NCI-H187 (cell line): ENCODE measurements at places on chromosomes 2 and 18.

GRCh38 chr18:65754121-65754520 is 3.3 kb downstream of the CDH7 start:
- no peak for DNase-seq

- no peak for DNase-seq
These were observed 104.6 kb upstream of the EML6 start for GRCh38 chr2:54618646-54619565.

DNA sequence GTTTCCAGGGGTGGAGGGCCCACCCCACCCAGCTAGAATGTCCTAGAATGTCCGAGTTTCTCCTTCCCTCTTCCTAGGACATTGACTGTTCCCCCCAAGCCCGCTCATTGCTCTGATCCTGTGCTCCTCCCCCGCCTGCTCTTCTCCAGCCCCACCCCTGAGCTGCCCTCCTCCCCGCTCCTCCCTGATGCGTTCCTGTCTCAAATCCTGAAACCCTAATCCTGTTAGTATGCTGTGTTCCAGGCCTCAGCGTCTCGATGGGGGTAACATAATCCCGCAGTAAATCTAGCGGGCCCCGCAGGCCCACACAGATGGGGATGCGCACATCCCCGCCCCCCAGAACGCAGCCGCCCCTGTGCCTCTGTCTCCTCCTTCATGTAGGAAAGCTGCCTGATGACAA is 51.3 kb downstream of the NRP2 start:
- DNase-seq: no peak

GRCh38 chr2:198913394-198914152 is 544.2 kb downstream of the SATB2 start:
- no peak for DNase-seq

- DNase-seq: no peak
These were observed 243.9 kb downstream of the TRIB2 start for GRCh38 chr2:12960671-12961070.

DNA sequence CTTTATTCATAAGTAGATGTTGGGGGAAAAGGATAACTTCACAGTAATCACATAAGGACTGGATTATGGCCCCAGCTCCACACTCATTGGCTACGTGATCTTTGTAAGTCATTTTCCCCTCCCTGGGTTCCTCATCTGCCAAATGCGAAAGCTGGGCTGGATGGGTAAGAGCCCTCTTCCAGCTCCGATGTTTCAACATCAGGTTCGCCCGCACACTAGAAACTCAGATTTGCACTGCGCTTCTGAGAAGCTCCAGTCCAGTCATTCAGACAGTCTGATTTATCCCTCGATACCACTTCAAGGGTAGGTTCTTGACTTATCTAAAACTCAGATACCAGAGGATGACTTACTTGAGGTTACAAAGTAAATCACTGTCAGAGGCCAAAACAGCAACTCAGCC is 31.0 kb upstream of the RMDN2 start:
- no peak for DNase-seq

DNA sequence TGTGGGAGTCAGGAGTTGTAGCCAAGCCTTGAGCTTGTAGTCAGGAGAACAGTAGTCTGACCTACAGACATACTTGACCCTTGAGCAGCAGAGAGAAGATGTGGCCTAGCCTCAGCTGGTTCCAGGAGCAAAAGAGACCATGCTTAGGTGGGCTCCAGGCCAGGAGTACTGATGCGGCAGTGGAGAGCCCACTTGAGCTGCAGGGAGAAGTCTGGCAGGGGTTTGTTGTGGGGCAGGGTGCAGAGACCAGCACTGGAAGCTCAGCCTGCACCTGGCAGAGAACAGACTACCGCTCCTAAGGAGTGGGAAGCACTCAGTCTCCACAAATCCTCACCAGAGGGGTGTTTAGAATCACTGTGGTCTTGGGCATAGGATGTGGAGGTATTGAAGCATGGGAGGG is 197.9 kb downstream of the TPGS2 start:
- DNase-seq: no peak

DNA sequence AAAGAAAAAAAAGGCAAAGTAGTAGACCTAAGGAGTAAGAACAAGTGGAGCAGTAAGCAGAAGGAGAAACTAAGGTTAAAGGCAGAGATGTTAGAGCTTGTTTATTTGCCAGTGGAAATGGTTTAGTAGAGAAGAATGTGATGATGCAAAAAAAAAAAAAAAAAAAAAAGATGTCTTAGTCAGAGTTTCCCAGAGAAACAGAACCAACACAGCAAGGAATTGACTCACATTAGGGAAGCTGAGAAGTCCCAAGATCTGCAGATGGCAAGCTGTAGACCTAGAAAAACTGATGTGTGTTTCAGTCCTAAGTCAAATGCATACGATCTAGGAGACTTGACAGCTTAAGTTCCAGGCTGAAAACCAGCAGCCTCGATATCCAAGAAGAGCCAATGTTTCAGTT is 1548.8 kb upstream of the LRRTM1 start:
- no peak for DNase-seq

DNA sequence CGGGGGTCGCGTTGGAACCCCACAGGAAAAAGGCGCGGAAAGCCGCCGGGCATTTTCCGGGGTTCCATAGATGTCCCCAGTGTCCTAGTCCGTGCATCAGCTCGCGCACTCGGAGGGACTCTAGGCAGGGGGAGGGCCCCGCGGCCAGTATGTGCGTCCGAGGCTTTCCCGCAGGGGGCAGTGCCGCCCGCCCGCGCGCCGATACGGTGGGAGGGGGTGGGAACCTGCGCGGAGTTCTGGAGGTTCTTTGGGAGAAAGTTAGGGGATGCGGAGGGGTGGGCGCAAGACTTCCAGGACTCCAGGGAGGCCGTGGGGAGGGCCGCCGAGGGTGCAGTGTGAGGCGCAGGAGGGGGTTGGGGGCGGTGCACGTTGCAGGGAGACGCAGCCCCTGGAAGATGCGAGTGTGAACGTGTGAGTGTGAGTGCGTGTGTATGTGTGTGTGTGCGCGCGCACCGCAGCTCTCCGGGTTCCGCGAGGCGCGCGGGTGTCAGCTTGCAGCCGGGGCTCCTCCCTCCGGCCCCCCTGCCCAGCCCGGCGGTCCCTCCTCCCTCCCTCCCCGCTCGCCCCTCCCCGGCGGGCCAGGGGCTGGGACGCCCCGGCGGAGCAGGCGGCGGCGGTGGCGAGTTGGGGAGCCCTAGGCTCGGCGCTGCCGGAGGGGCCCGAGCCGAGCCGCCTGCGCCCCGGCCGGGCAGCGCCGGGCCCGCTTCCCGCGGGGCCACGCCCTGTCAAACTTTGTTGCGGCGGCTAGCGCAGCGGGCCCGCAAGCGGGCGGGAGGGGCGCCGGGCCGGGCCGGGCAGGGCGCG is at the start of gene TCF7L1:
TCF7L1 (plus strand) TSS at position 559 of the 804 bp plus-strand sequence. CDS start 293 bp downstream, outside the sequence.
- DNase-seq: no peak

- no peak for DNase-seq
These were observed 26.1 kb upstream of the LMAN1 start for GRCh38 chr18:59385191-59385590.

- no peak for DNase-seq
These were observed 26.1 kb downstream of the NPC1 start for GRCh38 chr18:23560186-23560585.

- no peak for DNase-seq
These were observed 1262.9 kb downstream of the SUCLG1 start for GRCh38 chr2:83196225-83196624.

DNA sequence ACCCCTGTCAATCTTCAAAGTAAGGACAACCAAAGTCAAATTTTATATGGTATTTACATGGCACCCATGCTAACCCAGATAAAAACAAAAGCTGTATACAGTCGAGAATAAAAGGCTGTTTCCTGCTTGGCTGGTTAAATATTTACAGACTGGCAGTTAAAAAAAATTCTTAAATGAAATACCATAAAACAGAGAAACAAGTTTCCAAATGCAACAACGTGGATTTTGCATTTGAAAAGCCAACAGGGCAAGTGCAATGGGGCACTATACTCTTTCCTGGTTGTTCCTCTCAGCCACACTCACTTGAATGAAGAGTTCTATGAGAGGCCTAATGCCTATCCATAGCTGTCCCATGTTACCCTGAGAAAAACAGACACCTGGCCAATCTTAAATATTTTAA is 6.1 kb upstream of the NR4A2 start:
- DNase-seq: no peak

GRCh38 chr2:186518945-186519344 is 32.9 kb downstream of the ZC3H15 start:
- DNase-seq: no peak

DNA sequence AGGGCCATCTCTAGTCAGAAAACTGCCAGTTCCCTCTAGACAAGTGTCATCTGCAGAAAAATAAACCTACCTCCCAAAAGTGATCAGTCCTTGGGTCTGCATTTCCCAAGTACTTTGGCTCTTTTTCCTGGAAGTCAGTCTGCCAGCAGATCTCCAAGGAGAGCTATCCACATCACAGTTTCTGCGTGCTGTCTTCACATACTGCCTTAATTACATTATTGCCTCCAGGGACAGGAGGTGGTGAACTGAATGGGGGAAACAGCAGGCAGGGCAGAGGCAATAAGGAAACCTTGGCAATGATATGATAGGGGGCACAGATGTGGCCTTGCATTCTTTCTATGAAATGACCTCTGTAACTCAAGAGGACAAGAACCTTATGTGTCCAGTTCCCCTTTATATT is 105.9 kb upstream of the SIX2 start:
- no peak for DNase-seq

GRCh38 chr18:36340246-36340645 is 42.7 kb downstream of the FHOD3 start:
- no peak for DNase-seq

DNA sequence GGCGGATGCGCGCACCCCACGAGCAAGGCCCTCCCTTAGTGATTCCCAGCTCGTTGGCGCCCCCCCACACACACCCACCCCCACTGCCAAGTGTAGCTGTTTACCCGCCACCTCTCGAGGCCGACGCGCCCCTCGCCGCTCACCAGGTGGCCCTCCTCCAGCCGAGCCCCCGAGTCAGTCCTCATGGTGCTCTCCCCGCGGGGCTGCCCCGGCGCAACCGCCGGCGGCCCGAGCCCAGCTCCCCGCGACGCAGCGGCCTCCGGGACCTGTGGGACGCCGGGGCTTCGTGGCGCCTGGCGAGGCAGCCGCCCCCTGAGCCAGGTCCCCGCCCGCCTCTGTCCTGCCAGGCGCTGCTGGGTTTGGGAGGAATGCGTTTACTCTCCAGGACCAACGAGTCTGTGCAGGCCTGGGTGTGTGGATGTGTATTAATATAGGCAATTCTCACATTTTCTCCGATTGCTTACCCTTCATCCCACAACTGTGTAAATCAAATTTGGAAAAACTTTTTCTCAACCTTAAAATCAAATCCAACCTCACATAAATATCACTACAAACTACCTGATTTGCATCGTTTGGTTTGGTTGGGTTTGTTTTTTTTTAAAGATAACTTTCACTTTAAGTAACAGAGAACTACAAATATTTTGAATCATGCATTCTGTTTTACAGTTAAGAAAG is at the start of gene TMEM237:
TMEM237 (minus strand) TSS at position 288 of the 675 bp plus-strand sequence; CDS start at position 185, 103 bp downstream.
- no peak for DNase-seq

GRCh38 chr2:109164739-109165221 is 35.8 kb downstream of the SH3RF3 start:
- DNase-seq: no peak

GRCh38 chr2:20668451-20668850 is 1.5 kb downstream of the GDF7 start:
- DNase-seq: no peak

GRCh38 chr2:105373895-105374401 is 24.9 kb downstream of the FHL2 start:
- DNase-seq: no peak

DNA sequence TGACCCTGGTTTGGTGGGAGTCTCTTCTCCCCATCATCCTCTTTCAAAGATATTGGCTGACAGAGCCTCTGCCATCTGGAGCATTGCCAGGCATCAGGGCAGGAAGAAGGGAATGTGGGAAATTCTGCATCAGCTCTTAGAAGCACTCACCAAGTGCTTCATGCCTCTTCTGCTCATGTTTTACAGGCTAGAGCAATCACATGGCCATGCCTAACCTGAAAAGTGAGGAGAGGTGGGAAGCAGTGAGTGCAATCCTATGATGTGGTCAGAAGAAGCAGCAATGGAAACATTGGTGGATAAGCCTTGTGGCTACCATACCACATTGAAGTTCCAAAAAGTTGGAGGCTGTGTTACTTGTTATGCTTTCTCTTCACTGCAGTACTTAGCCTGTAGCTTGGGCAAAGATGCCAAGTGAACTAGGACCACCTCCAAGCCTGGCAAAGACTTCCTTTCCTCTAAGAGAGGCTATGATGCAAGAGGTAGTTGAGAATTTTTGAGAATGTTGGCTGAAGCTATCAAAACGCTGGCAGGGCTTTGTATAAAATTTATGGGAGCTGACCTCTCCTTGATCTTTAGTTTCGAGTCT is 64.1 kb downstream of the BCL2L11 start:
- peak; percentile 2 for DNase-seq

- DNase-seq: no peak
These were observed 77.4 kb downstream of the MERTK start for GRCh38 chr2:111975819-111976218.

GRCh38 chr18:33733376-33733775 is 155.4 kb downstream of the ASXL3 start:
- no peak for DNase-seq

DNA sequence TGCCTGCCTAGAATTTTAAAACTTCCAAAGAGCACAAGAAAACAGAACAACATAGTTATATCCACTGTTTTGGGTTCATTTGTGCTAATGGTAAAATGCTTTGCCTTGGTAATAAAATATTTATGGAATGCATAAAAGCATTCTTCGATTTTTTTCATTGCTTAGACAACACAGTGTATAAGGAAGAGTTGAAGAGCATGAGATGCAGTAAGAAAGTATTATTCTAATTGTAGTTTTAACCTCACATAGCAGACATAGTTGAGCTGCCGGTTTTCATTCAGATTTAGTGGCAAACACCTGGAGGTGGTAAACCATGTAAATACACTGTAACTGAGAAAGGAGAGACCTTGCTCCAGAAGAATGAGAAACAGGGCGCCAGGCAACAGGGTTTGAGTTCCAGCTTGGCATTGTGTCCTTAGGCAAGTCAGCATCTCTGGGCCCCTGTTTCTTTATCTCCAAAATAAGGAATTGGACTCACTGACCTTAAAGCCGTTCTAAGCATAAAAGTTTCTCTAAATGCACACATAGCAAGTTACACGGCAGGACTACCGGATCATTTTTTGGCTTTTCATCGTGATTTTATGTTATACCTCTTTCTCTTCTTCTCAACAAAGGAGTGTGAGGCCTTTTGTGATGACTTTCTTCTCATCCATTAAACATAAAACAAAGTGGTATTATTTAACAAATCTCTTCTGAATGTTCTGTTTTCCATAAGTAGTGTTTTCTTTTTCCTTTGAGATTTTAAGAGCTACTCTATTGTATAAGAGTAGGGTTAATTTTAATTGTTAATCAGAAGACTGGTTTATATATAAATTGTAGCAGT is 7.9 kb downstream of the UGP2 start:
- no peak for DNase-seq

- no peak for DNase-seq
These were observed 46.6 kb downstream of the LCT start for GRCh38 chr2:135790423-135790822.
